T-cell (primary cell): ENCODE measurements at places on chromosomes 2 and 18.
A peak's percentile ranks its signal among the peaks of the same experiment; 100 is the strongest.

GRCh38 chr18:59056706-59057492 lies 82.8 kb upstream of the SEC11C start:
- no peak for DNase-seq

DNA sequence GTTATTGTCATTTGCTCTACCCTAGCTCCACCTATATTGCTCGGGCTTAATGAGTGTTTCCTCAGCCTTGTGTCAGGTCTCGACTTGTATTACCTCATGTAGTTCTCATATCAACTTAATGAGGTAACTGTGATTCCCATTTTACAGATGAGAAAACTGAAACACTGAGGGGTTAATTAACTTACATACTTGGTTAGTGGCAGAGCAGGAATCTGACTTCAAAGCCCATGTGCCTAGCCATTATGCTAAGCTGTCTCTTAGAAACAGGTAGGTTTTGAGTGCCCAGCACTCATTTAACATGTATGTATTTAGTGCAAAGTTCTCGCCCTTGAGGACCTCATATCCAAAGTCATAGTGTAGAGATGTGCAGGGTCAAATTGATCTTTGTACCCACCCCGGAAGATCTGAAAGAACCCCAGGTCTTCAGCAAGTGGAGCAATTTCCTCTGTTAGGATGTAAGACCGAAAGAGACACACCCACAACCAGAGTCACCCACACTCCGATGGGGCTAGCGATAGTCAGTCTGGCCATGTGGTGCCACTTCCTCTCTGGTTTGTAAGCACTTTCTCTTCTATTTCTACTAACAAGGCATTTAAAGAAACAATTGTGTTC lies 121.0 kb upstream of the SLC39A10 start:
- DNase-seq: peak; percentile 74

GRCh38 chr2:38610851-38611801 lies 8.4 kb upstream of the HNRNPLL start:
- DNase-seq: no peak

- no peak for DNase-seq
Observed at GRCh38 chr2:174561972-174562370, 35.6 kb downstream of the WIPF1 start.

GRCh38 chr2:102131564-102131963 lies 11.0 kb upstream of the IL1R1 start:
- no peak for DNase-seq

DNA sequence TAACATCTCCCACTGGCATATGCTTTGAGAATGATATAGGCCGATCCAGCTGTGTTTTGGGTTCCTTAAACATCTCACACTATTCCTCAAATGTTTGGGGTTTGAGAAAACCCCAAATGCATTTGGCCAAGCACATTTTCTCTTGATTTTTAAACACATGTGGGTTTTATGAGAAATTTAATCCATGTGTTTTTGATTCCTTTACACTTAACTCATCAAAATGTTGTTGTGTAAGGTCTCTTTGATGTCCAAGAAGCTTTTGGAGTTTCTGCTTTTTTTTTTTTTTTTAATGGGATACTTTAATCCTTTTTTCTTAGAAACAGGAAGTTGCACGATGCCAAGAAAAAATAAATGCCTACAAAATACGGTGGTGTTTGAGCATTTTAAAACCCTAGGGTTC lies 339.8 kb upstream of the TCF4 start:
- DNase-seq: no peak

GRCh38 chr18:23661735-23662308 lies 889 bp downstream of the ANKRD29 start:
- no peak for DNase-seq

DNA sequence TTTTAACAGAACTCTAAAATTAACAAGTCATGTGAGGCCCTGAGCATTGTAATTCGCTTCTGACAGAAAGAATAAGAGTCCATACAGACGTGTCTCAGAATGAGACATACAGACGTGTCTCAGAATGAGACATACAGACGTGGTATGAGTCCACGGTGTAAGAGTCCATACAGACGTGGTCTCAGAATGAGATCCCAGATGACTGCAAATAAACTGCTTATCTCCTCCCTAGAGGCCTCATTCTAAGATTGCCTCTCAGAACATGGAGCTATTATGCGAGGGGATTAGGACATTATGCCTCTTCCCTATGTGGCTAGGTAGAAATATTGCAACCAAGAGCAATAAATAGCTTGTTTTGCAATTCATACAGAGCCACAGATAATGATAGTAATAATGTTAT lies 63.9 kb downstream of the NEB start:
- DNase-seq: no peak

GRCh38 chr18:25650201-25650941 lies 298.4 kb upstream of the ZNF521 start:
- no peak for DNase-seq

- no peak for DNase-seq
Observed at GRCh38 chr2:96947949-96948833, 38.2 kb downstream of the FAM178B start.

GRCh38 chr18:34467058-34467457 lies 242.3 kb upstream of the NOL4 start:
- DNase-seq: no peak

DNA sequence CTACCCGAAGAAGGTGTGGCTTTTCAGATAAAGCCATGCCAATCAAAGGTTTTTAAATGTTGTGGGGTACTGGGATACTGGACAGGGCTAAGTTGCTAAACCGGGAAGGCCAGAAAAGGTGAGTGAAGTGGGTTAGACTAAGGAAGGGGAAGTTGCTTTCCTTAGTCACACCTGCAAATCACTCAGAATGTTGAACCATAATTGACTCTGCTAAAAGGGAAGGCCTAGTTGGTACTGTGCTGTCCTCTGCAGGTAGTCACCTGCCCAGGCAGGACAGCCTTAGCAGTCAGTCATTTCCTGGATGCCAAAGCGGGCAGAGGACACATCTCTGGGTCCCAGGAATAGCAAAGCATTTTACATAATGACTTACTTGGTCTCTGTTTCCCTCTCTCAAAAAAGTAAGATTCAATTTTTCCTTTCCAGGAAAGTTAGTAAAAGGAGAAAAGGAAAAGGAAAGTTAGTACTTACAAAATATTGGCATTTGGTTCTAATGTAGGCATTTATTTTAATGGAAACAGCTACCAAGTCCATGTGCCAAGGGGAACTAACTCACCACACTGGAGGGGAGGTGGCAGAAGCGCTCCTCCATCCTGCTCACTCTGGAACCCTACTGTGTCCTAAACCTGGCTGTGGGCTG lies 60.3 kb downstream of the RFTN2 start:
- DNase-seq: no peak

- no peak for DNase-seq
Observed at GRCh38 chr2:26605999-26606846, 34.9 kb downstream of the CIB4 start.
